ENCODE measurements at places on chromosomes 4 and X. TPM values are rescaled to one million over a fixed set of nuclear protein-coding genes. Genes with fewer than 3 reads are reported as not detected.

DNA sequence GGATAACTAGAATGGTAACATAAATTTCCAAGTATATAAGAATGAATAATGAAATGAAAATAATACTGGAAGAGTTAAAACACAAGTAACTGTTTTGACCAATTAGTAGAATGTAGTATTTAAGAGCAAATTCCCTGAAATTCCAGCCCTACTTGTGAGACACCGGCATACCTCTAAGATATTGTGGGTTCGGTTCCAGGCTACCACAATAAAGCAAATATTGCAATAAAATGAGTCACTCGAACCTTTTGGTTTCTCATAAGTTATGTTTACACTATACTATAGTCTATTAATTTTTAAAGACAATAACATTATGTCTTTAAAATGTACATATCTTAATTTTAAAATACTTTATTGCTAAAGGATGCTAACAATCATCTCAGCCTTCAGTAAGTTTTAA, 15.2 kb upstream of the IQCM start:
- H3K4me1 ChIP-seq = no peaks in the 10 kb centered on the region
- no peak overlapping the region for H3K27ac ChIP-seq
- no peak for DNase-seq
- H3K27me3 ChIP-seq = no peaks in the 10 kb centered on the region
- no peaks in the 10 kb centered on the region for H3K36me3 ChIP-seq

DNA sequence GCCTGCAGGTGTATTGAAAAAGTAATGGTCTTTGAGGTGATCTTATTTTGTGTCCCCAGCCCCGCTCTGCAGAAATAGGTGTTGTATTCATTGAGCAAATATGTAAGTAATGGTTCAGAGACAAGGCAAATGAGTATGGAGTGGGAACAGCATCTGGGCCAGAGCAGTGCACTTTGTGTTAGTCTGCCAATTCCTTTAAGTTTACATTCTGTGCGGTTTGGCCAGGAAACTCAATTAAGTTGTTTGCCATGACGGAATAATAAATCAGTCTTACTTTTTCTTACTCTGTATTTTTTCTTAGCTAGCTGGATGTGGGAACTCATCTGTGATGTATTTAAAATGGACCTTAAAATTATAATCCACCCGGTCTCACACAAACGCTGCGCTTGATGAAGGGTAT, 12.6 kb downstream of the DCLK2 start:
- no peaks in the 10 kb centered on the region for H3K27me3 ChIP-seq
- no peak overlapping the region for H3K27ac ChIP-seq
- H3K4me3 ChIP-seq = no peak overlapping the region
- no peaks in the 10 kb centered on the region for H3K36me3 ChIP-seq

- no peak overlapping the region for H3K27ac ChIP-seq
- H3K27me3 ChIP-seq = no peaks in the 10 kb centered on the region
- no peaks in the 10 kb centered on the region for H3K4me1 ChIP-seq
- DNase-seq = no peak
- H3K36me3 ChIP-seq = no peaks in the 10 kb centered on the region
Observed at GRCh38 chr4:120105472-120105871, 38.8 kb upstream of the MAD2L1 start.

- H3K4me3 ChIP-seq = no peak overlapping the region
- no peak overlapping the region for H3K27ac ChIP-seq
- H3K4me1 ChIP-seq = no peaks in the 10 kb centered on the region
- no peaks in the 10 kb centered on the region for H3K27me3 ChIP-seq
Observed at GRCh38 chr4:141046255-141046654, 87.0 kb downstream of the RNF150 start.

DNA sequence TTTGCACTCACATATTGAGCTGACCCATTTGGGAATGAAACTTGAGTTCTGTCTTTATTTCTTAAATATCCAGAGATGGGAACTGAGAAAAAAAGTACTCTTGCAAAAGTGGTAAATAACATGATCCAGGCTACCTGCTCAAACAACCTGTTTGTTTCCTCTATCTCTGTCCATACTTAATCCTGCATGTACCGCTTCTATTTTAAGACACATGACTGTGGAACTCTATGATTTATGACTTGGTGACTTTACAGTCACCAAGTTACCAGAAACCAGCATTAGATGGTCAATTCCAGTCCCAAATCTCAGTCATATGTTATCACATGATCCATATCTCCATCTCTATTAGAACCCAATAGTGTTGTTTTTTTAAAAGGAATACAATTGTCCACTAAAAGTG, 606.7 kb downstream of the EPHA5 start:
- H3K4me3 ChIP-seq = no peak overlapping the region
- H3K4me1 ChIP-seq = no peaks in the 10 kb centered on the region
- no peaks in the 10 kb centered on the region for H3K27me3 ChIP-seq
- DNase-seq = no peak
- H3K36me3 ChIP-seq = no peaks in the 10 kb centered on the region
- H3K27ac ChIP-seq = no peak overlapping the region

- H3K36me3 ChIP-seq = no peaks in the 10 kb centered on the region
- no peak for DNase-seq
- H3K27me3 ChIP-seq = no peaks in the 10 kb centered on the region
- no peak overlapping the region for H3K4me3 ChIP-seq
- peaks cover 10% of the 10 kb centered on the region for H3K4me1 ChIP-seq
Observed at GRCh38 chrX:151697522-151697921, 2.3 kb downstream of the PRRG3 start.

EMCN gene
- 14.7 TPM for total RNA-seq

VBP1 gene
- total RNA-seq = 6.0 TPM

CXCL8 gene
- total RNA-seq = 26.4 TPM

All from upper lobe of left lung (tissue), 6 donors.